ENCODE measurements at places on chromosomes 4 and X.

- no peak for DNase-seq
Observed at GRCh38 chr4:175271010-175271630, 353.0 kb downstream of the ADAM29 start.

GRCh38 chr4:47567511-47567910 is 82.4 kb downstream of the ATP10D start:
- DNase-seq: no peak

GRCh38 chrX:136147976-136148375 is 643 bp downstream of the FHL1 start:
- no peak for DNase-seq

DNA sequence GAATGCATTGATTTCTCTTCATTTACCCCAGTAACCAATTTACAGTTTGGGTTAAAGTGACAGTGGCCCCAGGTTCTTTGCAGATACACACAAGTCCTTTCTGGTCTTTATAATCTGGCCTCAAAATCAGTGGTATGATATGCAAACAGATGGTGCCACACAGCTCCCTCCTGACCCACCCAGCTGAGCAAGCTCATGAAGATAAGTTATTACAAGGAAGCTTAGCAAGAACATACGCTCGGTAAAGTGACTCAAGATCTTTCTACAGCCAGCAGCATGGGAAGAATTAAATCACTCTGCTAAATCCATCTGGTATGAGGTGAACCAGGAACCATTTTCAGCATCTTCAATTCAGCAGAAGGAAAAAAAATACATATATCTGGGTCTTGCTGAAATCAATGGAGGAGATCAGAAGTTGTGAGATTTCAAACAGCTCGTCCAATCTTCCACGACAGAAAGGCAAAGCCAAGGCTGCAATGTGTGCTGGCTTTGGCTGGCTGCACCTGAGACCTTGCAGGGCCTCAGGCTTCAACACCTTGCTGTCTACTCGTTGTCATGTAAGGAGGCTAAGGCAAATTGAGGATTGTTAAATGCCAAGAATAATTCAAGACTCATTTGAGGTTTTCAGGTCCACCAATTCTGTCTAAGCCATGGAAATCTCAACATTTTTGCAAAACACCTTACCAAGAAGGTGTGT is 28.2 kb downstream of the SEL1L3 start:
- DNase-seq: no peak

- no peak for DNase-seq
Observed at GRCh38 chrX:1946974-1947373, 332.1 kb downstream of the ASMT start.

DNA sequence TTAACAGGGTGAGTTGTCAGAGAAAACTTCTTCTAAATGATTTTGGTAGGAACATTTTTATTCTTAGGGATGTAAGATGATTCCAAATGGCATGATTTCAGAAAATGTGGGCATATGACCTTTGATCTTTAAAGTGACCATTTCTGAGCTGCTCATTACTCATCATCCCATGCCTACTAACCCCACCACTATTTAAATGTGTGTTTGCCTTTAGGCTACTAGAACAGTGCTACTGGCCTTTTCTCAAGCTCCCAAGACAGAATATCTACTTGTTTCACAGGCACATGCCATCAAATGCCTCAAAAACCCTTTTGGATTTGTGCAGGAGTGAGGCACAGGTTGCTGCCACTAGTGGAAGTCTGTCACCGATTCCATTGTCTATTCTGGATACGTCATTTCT is 428.2 kb downstream of the ADAM29 start:
- no peak for DNase-seq

- DNase-seq: no peak
Observed at GRCh38 chr4:38067499-38067898, 107.3 kb downstream of the PTTG2 start.

GRCh38 chr4:140703463-140703862 is 52.7 kb downstream of the TBC1D9 start:
- no peak for DNase-seq

GRCh38 chrX:72080150-72080549 is 51.6 kb downstream of the RTL5 start:
- DNase-seq: no peak

GRCh38 chrX:7280520-7280919 is 132.6 kb upstream of the PUDP start:
- DNase-seq: no peak

DNA sequence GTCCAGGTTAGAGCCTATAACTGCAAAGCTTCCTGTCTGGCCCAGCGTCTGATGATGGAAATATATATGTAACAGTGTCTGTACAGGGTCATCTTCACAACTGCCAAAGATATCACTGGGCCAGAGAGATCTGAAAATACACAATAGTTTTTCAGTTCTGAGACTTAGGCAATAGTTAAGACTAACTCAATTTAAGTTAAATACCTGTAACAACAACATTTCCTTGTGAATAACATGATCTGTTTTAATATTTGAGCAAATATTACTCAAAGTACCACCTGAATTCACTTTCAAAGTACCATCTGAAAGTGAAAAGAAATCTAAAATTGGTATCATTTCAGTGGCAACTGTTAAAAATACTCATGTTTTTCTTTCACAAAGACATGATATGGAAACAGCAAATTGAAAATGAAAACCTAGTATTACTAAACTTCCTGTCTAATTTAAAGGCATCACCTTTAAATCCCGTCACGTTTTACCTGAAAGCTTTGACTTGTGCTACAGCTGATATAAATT is 9.6 kb downstream of the ZAR1 start:
- no peak for DNase-seq

DNA sequence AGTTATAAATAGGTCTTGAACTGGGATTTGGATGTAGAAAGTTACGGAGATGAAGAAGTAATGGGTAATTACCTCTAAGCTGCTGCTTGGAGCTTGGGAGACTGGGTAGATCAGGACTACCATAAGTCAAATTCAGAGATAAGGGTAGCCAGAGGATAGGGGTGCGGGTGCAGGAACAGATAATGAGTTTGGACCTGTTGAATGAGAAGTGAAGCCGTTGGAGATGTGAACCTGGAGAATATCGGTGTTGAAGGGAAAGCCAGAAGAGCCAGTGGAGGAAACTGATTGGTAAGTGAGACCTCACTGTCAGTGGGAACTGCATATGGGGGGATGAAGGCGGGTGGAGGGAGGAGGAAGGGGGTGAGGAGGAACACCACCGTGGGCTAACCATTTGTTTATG is 618 bp upstream of the FOXO4 start:
- no peak for DNase-seq

DNA sequence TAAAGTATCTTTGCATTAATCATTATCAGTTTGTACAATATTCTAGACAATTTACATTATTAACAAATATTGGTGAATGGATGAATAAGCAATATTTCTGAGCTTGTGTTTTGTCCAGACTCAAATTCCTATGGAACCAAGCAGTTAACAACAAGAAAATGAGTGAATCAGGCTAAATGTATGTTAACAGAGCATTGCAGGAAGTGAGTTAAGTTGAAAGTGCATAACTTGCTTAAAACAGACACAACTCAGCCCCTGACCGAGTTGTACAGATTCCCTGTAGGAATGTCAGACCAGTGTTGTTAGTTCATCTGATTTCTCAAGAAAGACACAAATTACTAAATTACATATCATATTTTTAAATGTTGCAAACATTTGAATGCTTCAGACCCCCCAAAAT is 23.7 kb upstream of the CSN1S1 start:
- no peak for DNase-seq

DNA sequence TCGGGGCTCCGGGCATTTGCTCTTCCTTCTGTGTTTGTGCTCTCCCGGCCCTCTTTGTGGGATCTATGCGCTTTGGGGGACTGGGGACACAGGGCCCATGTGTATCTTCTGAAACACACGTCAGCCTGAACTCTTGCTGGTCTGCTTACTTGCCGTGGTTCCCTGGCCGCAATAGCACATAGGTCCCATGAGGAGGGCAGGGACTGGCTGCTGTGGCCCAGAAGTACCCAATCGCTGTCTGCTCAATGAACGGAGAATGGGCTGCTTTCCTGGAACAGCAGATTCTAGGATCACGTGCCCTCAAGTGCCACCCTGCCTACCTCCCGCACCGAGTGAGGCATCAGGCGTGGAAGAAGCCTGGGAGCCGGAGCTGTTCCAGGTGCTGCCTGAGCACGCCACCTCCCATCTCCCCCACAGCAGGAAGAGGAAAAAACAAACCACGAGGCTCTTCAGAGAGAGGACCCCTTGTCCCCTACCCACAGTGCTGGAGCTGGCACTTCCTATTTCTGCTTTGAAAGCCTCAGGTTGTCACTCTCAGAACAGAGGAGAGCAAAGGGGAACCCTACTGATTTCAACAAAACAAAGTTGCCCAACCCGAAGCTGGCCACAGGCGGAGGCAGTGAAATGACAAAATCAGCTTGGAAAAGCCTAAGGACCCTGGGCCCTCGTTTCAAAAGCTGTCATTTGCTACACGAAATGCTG is 3.8 kb downstream of the G6PD start:
- DNase-seq: no peak

DNA sequence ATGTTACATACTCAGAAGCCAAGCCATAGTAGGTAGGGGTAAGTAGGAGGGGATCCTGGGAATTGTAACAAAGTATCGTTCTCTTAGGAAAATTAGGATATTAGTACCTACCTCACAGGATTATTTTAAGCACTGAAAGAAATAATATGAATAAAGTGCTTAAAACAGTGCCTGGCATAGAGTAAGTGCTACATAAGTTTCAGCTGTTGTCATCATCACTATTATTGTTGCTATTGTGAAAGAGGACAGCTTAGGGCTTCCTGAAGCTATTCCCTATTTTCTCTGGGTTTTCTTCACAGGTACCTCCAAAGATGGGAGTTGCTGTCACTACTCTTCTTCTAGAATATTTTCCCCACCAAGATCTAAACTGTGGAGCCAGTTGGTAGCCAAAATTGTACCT is 443.7 kb upstream of the FGF16 start:
- DNase-seq: no peak

GRCh38 chr4:66169341-66169740 is 499.1 kb upstream of the EPHA5 start:
- DNase-seq: no peak

DNA sequence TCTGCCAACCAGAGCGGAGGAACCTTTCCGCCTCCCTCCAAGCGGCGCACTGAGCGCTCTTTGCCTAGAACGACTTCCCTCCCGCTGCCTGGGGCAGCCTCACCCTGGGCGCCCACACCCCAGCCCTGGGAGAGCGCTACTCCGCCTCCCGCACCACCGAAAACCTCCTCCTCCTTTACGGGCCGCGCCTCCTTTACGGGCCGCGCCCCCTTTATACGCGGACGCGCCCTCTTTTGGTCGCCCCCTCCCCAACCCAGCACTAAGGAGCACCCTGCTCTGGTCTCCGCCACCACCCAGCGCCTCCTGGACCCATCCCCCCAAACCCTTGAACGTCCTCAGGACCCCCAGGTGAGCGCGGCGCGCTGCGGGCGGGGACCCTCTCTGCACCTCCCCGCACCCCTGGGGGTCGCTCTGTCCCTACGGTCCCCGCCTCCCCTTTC is 586 bp upstream of the NSG1 start:
- peak; percentile 22 for DNase-seq

GRCh38 chr4:145231906-145232700 is 51.7 kb upstream of the OTUD4 start:
- DNase-seq: no peak

DNA sequence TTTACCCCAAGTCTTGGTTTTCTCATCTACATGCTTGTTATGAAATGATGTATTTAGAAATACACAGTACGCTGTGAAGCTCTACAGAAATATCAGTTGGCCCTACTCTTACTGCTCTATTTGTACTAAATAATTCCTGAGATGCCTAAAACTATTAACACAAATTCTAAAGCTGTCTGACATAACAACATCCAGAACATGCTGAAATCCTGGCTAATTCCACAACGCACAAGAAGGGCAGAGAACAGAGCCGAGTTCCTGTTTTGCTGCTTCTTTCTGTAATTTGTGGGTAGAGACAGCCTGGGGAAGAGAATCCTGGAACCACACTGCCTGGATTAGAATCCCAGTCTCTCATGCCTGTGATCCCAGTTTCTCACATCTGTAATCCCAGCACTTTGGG is 59.0 kb downstream of the ZNF827 start:
- no peak for DNase-seq

DNA sequence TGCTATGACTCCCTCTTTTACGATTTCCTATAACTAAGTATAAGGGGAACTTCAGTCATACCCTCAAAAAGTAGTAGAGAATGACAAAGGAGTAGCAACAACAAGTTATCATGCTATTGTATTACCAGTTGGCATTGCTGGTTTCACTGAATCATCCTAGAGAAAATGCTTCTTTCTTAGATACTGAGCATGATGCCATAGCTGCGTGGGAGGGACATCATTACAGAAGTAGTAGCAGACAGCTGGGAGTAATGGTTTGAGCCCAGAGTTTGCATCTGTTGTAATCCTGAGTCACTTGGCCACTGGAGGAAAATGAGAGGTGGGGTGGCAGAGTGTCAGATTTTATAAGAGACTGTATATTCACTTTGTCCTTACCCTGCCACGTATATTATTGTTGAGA is 38.6 kb downstream of the MTMR1 start:
- no peak for DNase-seq
